Activated T-cell treated with anti-CD3 and anti-CD28 coated beads, Interleukin-2, amount 50 U/mL, for 72 hours (primary cell): ENCODE measurements at places on chromosomes 4 and X. TPM values are rescaled to one million over a fixed set of nuclear protein-coding genes. Genes with fewer than 3 reads are reported as not detected.

Gene RAP2C
- total RNA-seq: 43.4 TPM

- no peak overlapping the region for H3K4me3 ChIP-seq
- H3K27me3 ChIP-seq: peaks cover 61% of the 10 kb centered on the region
- no peak overlapping the region for H3K27ac ChIP-seq
- no peaks in the 10 kb centered on the region for H3K4me1 ChIP-seq
- H3K36me3 ChIP-seq: peaks cover under 1% of the 10 kb centered on the region
Observed at GRCh38 chrX:102129473-102129872, 4.0 kb downstream of the TCEAL2 start.

- H3K4me3 ChIP-seq: no peak overlapping the region
- no peaks in the 10 kb centered on the region for H3K36me3 ChIP-seq
- no peak overlapping the region for H3K27ac ChIP-seq
- DNase-seq: no peak
- no peaks in the 10 kb centered on the region for H3K4me1 ChIP-seq
- no peaks in the 10 kb centered on the region for H3K27me3 ChIP-seq
Observed at GRCh38 chr4:60657807-60658206, 542.3 kb upstream of the ADGRL3 start.

- no peaks in the 10 kb centered on the region for H3K36me3 ChIP-seq
- no peaks in the 10 kb centered on the region for H3K4me1 ChIP-seq
- no peak for DNase-seq
- H3K4me3 ChIP-seq: no peak overlapping the region
- no peaks in the 10 kb centered on the region for H3K27me3 ChIP-seq
Observed at GRCh38 chr4:20456407-20456806, 204.7 kb downstream of the SLIT2 start.

DNA sequence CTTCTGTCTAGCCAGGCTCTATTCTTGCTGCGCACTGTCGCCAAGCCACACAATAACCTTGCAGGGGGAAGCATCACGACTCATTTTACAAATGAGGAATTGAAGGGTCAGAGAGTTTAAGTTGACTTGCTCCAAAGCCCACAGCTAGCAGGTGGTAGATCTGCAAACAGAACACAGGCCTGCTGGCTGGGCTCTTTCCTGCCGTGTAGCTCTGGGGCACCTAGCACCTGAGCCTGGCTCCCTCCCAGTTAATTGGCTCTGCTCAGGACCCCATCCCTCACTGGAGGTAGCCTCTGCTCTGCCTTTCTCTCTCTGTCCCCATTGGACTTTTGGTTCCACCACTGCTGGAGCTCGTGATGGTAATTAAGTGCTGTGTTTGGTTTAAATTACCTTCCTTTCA is 98.5 kb downstream of the NSUN7 start:
- no peaks in the 10 kb centered on the region for H3K4me1 ChIP-seq
- H3K27ac ChIP-seq: no peak overlapping the region
- no peak overlapping the region for H3K4me3 ChIP-seq
- peaks cover 17% of the 10 kb centered on the region for H3K27me3 ChIP-seq

GRCh38 chr4:88991746-88992145 is 65.2 kb downstream of the FAM13A start:
- no peak overlapping the region for H3K27ac ChIP-seq
- H3K36me3 ChIP-seq: no peaks in the 10 kb centered on the region
- H3K4me3 ChIP-seq: no peak overlapping the region
- no peaks in the 10 kb centered on the region for H3K27me3 ChIP-seq
- no peak for DNase-seq

DNA sequence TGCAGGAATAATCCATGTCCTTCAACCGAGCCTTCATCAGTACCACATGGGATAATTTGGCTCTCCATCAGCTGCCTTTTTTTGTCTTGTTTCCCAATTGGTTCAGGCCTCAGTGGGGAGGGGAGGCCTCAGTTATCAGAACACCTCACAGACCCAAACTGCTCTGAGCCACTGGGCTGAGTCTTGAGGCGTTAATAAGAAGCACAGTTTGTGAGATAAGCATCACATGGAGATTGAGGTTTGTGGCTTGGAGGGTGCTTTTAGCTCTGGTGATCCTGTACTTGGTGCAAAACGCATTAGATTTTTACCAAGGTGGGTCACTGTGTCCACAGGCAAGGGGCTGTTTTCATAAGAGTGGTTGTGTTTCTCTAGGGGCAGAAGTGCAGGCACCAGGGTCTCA is 82.8 kb upstream of the HPF1 start:
- no peaks in the 10 kb centered on the region for H3K4me1 ChIP-seq
- H3K27ac ChIP-seq: no peak overlapping the region
- H3K27me3 ChIP-seq: peaks cover 4% of the 10 kb centered on the region
- no peak overlapping the region for H3K4me3 ChIP-seq
- no peak for DNase-seq
- H3K36me3 ChIP-seq: no peaks in the 10 kb centered on the region

- H3K27me3 ChIP-seq: peaks cover 42% of the 10 kb centered on the region
- no peak for DNase-seq
- no peak overlapping the region for H3K27ac ChIP-seq
- H3K4me1 ChIP-seq: no peaks in the 10 kb centered on the region
- H3K4me3 ChIP-seq: no peak overlapping the region
Observed at GRCh38 chrX:151789179-151789800, 54.7 kb downstream of the CNGA2 start.

GRCh38 chr4:54548098-54548620 is 109.6 kb upstream of the KIT start:
- H3K4me1 ChIP-seq: peaks cover 9% of the 10 kb centered on the region
- no peak for DNase-seq

GRCh38 chr4:100372432-100372831 is 145.4 kb downstream of the EMCN start:
- DNase-seq: no peak
- no peaks in the 10 kb centered on the region for H3K27me3 ChIP-seq
- H3K4me3 ChIP-seq: no peak overlapping the region
- H3K36me3 ChIP-seq: no peaks in the 10 kb centered on the region
- H3K27ac ChIP-seq: no peak overlapping the region

DNA sequence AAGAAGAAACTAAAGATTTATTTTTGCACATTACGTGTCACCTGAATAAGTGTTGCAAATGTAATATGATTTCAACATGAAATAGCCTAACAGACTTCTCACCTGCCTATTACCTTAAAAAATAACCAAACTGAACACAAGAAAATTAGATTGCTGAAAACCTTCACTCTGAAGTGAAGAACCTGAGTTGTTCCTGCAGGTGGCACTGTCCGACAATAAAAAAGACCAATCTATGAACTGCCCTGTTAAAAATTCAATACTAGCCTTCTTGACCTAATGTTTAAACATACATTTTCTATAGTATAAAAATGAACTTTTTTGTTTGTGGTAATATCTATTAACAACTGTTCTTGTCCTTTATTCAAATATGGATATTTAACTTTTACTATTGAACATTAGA is 69.2 kb upstream of the PNPLA4 start:
- H3K27me3 ChIP-seq: no peaks in the 10 kb centered on the region
- no peak overlapping the region for H3K4me3 ChIP-seq
- H3K4me1 ChIP-seq: no peaks in the 10 kb centered on the region
- no peak overlapping the region for H3K27ac ChIP-seq
- no peaks in the 10 kb centered on the region for H3K36me3 ChIP-seq
- peak; percentile 23 for DNase-seq

GRCh38 chr4:102901804-102902203 is 33.0 kb downstream of the CISD2 start:
- H3K4me1 ChIP-seq: no peaks in the 10 kb centered on the region
- no peak overlapping the region for H3K4me3 ChIP-seq
- no peak overlapping the region for H3K27ac ChIP-seq
- H3K36me3 ChIP-seq: no peaks in the 10 kb centered on the region
- no peaks in the 10 kb centered on the region for H3K27me3 ChIP-seq

GRCh38 chr4:26992657-26993361 is 132.2 kb downstream of the STIM2 start:
- H3K4me1 ChIP-seq: peaks cover 19% of the 10 kb centered on the region
- DNase-seq: peak; percentile 19
- H3K27ac ChIP-seq: no peak overlapping the region
- peaks cover 4% of the 10 kb centered on the region for H3K36me3 ChIP-seq
